ENCODE measurements at places on chromosomes 1 and 21.

DNA sequence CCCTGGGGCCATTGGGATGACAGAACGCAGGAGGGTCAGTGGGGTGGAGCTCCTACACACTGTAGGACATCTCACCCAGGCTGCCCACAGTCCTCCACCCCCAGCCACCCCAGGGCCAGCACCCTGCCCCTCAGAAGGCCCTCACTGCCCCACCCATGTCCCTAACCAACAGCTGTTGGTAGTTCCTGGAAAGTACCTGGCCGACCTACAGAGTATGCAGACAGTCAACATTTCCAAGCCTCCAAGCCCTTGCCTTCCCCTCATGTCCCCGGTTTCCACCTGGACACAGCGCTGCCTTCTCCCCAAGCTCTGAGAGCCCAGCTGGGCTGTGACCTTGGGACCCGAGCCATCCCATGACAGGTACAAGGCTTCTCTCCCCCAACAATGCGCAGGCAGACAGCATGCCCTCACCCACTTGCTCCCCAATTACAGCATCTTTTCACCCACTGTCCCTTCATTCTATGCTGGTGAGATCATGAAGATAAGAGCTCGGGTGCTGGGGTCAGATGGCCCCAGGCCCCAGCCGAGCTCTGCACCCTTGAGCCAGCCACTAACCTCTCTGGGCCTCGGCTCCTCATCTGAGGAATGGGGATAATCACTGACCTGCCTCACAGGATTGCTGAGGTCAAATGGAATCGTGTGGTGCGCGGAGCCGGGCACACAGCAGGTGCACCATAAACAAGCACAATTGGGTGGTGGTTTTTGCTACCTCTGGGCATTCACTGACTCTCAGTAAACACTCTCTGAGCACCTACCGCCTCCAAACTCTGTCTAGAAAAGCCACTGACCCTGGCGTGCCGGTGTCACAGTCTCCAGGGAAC lies 11.2 kb downstream of the LAPTM5 start:
- no peak for DNase-seq

DNA sequence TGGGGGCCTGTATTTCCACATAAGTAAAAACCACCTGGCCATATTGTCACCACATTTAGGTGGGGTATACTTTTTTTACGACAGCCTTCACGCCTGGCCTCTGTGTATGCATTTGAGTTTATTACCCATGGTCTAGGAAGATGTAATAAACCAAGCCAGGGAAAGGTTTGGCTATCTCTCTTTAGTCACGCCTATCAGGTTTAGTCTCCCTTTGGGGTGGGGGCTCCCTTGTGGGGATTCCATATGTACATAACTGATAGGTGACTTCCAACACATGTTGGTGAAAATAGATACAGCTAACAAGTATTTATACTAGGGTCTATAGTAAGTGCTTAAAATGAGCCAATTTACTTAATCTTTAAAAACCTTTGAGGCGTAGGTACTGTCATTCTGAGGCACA lies 4.2 kb downstream of the YBX1 start:
- DNase-seq: no peak

GRCh38 chr21:39029086-39029755 lies 154.0 kb downstream of the PSMG1 start:
- no peak for DNase-seq

DNA sequence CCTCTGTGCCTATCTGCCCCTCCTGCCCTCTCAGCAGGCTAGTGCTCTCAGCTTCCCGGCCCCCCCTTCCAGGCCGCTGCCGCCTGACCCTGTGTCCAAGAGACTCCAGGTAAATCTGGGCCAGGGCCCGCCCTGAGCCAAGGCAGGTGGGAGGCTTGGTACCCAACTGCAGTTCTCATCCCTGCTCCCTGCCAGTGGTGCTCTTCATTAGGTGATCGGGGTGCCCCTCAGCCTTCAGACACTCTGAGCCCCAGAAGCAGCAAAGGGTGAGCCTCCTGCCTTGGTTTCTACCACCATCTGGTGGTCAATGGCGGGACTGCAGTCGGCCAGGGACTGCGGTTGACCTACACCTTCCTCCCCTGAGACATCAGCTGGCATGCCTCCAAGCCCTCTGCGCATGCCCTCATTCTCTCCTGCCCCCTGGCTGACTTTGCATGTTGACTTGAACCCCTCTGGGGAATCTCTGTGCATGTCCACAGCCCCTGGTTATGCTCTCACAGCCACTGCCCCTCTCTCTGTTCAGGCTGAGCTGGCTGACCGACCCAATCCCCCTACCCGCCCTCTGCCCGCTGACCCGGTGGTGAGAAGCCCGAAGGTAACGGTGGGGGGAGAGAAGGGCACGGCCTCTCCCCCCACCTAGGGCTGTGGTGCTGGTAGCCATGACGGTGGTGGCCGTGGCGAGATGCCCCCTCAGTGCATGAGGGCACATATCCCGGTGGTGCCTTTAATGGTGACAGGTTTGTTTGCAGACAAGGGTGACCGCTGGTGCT lies 2.0 kb upstream of the EFNA4 start:
- DNase-seq: no peak

DNA sequence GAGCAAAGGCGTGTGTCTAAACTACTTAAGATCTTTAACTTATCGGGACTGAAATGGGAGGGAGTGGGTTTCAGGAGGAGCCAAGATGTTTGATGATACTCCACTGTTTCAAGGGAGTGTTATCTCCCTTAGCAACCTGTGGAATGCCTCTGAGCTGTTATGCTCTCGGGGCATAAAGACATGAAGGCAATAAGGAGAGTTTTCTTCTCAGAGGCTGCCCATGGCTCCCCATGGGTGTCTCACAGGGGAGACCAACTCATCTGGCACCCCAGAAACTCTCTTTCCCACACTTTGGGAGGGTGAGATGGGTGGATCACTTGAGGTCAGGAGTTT lies 130.0 kb downstream of the LIPI start:
- DNase-seq: no peak

Measured in left renal pelvis (tissue), 4 donors.